Dermis blood vessel endothelial cell (primary cell): ENCODE measurements at places on chromosomes 2 and 18. TPM values are rescaled to one million over a fixed set of nuclear protein-coding genes. Genes with fewer than 3 reads are reported as not detected.

Gene CAPG
- total RNA-seq, result 46.1 and 56.3 TPM in 2 replicates

Gene APCDD1
- total RNA-seq, result 0.14 and 0.34 TPM in 2 replicates

Gene PPIG
- total RNA-seq, result 31.6 and 34.2 TPM in 2 replicates

Gene POTEC
- not detected in 2 replicates for total RNA-seq

Gene HMSD
- total RNA-seq, result not detected in 2 replicates

Gene CELF4
- total RNA-seq, result not detected in 2 replicates

Gene GAREM2
- 0.37 and 0.68 TPM in 2 replicates for total RNA-seq
